ENCODE measurements at places on chromosomes 16 and 17.

DNA sequence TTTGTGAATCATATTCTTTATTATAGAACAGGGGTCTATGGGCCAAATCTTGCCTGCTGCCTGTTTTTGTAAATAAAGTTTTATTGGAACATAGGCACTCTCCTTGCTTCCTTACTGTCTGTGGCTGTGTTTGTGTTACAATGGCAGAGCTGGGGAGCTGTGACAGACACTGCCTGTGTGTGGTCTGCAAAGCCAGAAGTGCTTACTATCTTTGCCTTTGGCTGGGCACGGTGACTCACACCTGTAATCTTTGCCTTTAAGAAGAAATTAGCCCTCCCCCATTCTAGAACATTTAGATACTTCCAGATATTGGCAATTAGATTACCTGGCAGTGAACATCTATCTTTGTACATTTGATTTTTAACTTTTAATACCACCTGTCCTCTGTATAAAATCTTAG, 308.3 kb downstream of the FOXL1 start:
- no peak for DNase-seq

- DNase-seq, result peak; percentile 61
Observed at GRCh38 chr17:56786989-56787482, 46.7 kb downstream of the C17orf67 start.

DNA sequence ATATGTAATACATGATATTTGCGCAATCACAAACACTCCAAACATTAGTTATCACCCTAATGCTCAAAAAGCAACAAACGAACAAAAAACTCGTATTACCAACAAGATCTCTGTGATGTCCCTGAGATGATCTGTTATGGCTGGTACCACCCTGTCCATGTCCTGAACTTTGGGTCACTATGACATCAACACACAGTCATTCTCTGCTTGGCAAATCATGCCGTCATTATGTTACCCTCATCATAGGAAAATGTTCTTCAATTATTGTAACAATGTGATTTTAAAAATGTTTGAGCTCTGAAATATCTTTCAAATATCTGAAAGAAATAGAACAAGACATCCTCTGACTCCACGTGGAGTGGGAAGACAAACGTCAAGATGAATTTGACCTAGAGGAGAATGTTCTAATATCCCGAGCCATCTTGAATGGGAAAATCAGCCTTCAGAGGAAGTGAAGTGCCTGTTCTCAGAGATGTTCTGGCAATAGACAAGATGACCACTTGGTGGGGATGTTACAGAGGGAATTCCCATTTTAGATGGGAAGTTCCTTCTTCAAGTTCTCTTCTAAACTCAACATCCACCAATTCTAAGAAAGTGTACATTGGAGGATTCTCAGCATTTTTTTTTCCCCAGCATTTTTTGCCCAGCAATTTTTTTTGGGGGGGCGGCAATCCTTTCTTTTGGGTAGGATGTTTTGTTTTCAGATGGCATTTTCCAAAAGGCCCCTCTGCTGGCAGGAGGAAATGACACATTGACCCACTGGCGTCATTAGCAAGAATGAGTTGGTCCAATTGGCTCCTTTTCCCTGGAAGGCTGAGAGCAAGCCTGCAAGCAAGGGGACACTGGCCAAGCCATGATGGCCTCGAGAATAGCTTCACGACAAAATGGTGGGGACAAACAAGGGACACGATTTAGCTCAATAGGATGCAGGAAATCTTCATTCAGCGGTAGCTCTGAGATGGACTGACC, 3.7 kb upstream of the HSD17B2 start:
- no peak for DNase-seq

DNA sequence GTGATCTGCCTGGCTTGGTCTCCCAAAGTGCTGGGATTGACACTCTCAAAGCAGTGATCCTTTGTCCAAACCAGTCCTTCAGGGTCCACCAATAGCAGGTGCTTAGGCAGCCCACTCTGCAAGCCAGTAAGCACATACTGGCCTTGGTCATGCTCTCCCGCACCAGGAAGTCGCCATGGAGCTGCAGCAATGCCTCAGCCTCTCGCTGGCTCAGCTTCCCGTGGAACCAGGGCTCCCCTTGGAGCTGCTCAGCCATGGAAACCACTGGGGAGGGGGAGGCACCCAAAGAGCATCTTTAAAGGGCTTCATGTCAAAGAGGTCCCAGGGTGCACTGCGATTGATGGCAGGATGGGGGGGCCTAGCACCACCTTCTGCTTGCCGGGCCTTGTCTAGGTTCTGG, 9.6 kb upstream of the UBTF start:
- DNase-seq, result no peak

DNA sequence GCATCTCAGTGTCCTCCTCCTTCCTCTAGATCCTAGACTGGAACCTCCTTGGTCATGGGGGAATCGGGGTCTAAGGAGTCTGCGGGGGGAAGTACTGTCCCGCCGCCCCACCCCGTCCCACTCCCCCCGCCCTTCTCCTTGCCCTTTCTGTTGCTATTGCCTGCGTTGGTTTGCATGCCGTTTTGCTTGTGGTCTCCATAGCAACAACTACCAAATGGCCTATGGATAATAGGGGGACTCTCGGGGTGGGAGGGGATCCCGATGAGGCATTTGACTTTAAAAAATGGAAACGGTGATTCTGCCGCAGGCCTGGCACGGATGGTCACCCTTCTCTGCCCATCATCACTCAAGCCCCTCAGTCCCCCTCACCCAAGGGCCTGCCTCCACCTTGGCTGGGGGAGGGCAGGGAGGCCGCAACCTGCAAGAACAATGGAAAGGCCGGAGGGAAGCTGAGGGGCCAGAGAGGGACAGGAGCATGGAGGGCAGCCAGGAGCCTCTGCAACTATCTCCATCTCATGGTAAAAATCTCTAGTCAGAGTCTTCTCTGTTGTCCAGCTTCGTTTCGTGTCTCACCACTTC, 231.4 kb upstream of the TNRC6C start:
- DNase-seq, result no peak

- DNase-seq, result no peak
Observed at GRCh38 chr17:2995886-2996809, 67.3 kb downstream of the OR1D5 start.

- no peak for DNase-seq
Observed at GRCh38 chr17:31251105-31251969, 45.7 kb downstream of the OMG start.

DNA sequence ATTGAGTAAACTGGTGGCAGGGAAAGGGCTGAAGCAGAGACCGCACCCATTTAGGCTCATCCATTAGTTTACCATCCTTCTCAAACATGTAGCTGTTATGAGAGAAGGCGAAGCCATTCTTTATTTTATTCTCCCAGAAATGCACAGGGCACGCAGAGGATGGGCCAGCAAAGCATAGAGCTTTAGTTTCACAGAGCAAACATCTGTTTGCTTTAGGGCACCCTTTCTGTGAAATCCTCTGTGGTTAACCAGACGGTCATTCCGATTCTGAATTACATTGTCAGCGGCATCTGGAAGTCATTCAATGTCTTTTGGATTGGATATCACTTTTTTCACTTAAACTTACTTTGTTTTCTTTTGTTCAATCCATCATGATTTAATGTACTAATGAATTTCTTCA, 96.0 kb downstream of the TOX3 start:
- no peak for DNase-seq

- no peak for DNase-seq
Observed at GRCh38 chr17:4161192-4161966, 18.4 kb downstream of the CYB5D2 start.

DNA sequence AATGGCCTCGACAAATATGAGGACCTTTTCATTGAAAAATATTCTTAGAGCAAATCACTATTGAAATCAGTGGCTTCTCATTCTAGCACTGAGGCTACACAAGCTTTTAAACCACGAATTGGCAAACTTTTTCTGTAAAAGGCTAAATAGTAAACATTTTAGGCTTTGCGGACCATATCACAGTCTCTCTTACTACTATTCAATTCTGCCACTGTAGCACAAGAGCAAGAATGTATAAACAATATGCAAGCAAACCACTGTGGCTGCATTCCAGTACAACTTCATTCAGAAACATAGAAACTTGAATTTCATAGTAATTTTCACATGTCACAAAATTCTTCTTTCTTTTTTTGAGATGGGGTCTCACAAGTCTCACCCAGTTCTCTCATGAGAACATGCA, 49.1 kb downstream of the PHLPP2 start:
- DNase-seq, result no peak

DNA sequence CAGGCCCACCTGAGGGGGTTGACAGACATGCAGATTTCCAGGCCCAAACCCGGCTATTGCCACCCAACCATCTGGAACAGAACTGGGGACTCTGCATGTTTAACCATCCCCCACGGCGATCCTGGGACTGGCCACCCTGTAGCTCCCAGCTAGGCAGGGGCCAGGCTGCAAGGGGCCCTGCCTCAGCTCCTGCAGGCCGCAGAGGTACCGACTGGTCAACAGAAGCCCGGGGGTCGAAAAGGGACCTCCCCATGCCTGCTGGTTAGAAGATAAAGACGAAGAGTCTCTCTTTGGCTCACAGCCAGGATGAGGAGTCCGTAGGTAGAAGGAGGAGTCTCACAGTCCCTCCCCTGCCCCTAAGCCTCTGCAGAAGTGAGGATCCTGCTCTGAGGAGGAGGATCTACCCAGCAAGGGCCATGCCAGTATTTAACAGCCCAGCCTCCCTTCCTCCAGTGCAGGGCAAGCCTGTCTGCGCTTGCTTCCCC, 223.4 kb upstream of the TNRC6C start:
- no peak for DNase-seq

- no peak for DNase-seq
Observed at GRCh38 chr17:46977348-46977747, 1.7 kb downstream of the RPRML start.

GRCh38 chr16:16190546-16190945, 32.7 kb downstream of the ABCC6 start:
- DNase-seq, result no peak

- DNase-seq, result no peak
Observed at GRCh38 chr17:69540356-69540755, 125.9 kb downstream of the MAP2K6 start.

- no peak for DNase-seq
Observed at GRCh38 chr16:1159973-1160772, 7.3 kb downstream of the CACNA1H start.
